ENCODE measurements at places on chromosomes 7 and 10. TPM values are rescaled to one million over a fixed set of nuclear protein-coding genes. Genes with fewer than 3 reads are reported as not detected.

FFAR4 gene
- total RNA-seq, result not detected

TMEM236 gene
- total RNA-seq, result 0.11 TPM

H2BK1 gene
- 1.6 TPM for total RNA-seq

TAS2R4 gene
- total RNA-seq, result 1.9 TPM

GIMAP4 gene
- 285 TPM for total RNA-seq

GRM3 gene
- total RNA-seq, result not detected

GPR37 gene
- total RNA-seq, result not detected

HTRA1 gene
- 0.26 TPM for total RNA-seq
